Smooth muscle cell of the brain vasculature (primary cell): ENCODE measurements at places on chromosomes 5 and 9.

- no peak for DNase-seq
Observed at GRCh38 chr9:104088416-104088815, 5.7 kb upstream of the SMC2 start.

- no peak for DNase-seq
Observed at GRCh38 chr5:20956134-20956533, 968.1 kb upstream of the CDH18 start.

DNA sequence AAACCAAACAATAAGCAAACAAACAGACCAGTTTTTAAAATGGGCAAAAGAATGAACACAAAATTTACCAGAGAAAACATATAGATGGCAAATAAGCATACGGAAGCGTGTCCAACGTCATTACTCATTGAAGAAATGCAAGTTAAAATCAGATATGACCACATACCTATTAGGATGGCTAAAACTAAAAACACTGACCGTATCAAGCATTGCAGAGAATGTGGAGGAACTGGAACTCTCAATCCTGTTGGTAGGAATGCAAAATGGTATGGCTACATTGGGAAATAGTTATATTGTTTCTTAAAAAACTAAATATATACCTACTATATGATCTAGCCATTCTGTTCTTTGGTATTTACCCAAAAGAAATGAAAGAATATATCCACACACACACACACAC, 129.4 kb upstream of the ACO1 start:
- no peak for DNase-seq

DNA sequence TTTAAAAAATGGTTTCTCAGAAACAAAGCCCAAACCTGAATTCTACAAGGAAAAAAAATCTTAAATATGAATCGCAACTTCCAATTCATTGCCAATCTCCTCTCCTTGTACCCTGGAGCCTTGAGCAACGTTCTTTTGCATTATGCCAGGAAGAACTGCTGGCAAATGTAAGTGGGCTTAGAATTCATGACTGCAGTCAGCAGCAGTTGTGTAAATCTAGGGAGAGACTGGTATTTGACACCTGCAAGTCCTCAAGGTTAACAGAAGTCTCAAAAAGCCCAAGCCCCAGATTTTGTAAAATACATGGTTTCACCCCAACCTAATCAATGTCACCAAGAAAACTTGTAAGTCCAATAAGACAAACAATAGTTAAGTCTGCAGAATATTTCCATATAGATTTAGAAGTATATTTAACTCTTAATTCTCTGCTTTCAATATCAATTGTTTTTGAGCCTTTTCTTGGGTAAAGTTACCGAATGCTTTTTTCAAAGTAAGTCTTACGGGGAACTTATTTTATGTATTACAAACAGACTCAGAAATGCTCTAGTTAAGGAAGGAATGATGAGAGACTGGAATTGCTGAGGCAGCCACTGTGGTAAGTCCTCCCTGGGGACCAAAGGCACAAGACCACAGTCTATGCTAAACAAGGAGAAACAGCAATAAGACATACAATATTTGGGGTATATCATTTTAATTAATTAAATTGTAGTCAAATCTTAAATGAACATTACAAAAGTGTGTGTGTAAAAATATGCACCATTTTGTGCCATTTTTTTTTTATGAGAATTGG, 31.3 kb downstream of the ELL2 start:
- no peak for DNase-seq

- DNase-seq = no peak
Observed at GRCh38 chr5:6326776-6327175, 51.6 kb downstream of the MED10 start.

DNA sequence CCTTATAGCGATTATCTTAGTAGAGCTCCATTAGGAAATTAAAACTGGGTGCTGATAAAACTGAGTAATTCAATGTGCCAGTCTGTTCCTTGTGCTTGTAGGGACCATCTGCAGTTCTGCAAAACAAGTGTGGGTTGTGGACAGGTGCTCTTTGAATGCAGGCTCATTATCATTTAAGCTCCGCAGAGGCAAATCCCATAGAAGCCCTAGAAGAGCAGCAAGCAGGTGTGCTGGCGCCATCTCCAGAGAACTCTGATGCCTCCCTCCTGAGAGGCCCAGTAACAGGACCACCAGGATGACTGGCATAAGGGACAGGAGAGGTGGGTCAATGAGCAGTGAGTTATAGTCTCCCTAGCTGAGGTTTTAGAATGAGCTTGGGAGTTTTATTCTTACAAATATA, 1342.4 kb upstream of the DMAC1 start:
- DNase-seq = no peak

DNA sequence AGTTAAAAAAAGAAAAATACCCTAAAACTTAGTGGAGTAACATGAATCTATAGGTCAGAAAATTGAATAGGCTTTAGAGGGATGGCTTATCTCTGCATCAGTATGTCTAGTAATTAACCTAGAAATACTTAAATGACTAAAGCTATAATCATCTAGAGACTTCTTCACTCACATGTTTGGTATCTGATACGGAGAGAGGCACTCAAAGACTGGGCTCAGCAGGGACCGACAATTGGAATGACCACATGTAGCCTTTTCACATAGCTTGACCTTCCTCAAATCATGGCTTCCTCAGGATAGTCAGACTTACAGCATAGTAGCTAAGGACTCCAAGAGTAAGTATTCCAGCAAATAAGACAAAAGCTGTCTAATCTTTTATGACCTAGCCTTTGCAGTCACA, 105.3 kb upstream of the RORB start:
- DNase-seq = no peak

DNA sequence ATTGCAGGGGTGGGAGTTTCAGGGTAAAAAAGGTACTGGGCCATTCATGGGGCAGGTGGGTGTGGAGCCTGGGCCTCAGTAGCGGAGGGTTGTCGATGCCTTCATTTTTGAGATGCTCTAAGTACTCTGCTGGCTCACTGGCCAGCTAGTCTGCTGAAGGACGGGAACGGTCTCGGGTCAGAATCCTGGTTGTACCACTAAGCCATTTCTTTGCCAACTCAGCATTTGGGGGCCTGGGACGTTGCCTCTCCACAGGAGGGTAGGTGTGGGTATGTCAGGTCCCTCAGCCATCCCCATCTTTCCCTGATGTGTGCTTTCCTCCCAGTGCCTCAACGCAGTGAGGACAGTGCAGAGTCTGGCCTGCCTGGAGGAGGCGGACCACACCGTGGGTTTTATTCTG, 25.1 kb downstream of the SH3GLB2 start:
- DNase-seq = no peak

GRCh38 chr9:81071108-81071507, 618.2 kb downstream of the TLE1 start:
- DNase-seq = no peak

GRCh38 chr9:113238859-113239232, 17.5 kb downstream of the SLC31A1 start:
- no peak for DNase-seq

GRCh38 chr9:97311798-97312500, 4.5 kb downstream of the CCDC180 start:
- no peak for DNase-seq

- no peak for DNase-seq
Observed at GRCh38 chr5:52712354-52712753, 75.4 kb upstream of the ITGA1 start.

- DNase-seq = no peak
Observed at GRCh38 chr9:101468116-101468515, 32.5 kb upstream of the ALDOB start.

GRCh38 chr5:54743997-54744788, 226.6 kb downstream of the SNX18 start:
- peak; percentile 78 for DNase-seq

DNA sequence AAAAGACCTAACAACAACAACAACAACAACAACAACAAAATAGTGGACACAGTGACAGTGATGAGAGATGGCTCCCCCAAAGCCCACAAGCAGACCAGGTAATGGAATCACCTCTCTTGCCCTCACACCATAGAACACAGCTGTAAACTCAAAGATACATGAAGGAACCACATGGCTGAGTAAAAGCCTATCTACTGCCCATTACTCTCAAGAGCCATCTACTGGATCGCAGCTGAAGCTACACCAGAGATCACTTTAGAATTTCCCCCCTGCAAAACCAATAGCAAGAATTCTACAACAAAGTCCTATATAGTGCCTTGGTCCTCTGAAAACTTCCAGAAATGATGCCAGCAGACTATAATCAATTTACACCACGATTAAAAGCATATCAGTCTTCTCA, 1537.6 kb upstream of the CDH9 start:
- no peak for DNase-seq

DNA sequence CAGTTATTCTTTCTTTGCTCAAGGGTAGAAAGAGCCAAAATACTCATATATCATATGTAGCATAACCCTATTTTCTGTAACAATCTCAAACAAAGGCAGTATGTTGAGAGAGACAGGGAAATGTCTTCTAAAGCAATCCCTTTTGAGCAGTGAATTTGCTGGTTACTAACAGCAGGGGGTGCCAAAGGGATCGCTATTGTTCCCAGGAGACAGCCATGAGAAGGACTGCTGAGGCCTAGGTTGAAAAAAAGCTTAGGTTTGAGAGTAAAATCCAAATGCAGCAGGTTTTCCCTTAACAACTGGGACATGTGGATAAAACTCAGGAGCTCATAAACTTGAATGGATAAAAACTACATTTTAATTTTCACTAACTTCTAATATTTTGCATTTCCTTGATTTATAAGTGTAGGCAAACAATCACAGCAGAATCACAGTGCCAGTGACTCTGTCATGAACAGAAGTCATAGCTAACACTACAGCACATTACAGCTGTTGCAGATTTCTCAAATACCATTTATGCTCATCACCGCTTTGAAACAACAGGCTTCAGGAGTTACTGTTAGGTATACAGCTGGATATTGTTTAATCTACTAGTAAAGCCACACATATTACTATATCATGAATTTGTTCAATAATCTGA, 148.4 kb downstream of the MAPKAP1 start:
- DNase-seq = no peak

GRCh38 chr5:143663872-143664271, 148.1 kb upstream of the HMHB1 start:
- no peak for DNase-seq

DNA sequence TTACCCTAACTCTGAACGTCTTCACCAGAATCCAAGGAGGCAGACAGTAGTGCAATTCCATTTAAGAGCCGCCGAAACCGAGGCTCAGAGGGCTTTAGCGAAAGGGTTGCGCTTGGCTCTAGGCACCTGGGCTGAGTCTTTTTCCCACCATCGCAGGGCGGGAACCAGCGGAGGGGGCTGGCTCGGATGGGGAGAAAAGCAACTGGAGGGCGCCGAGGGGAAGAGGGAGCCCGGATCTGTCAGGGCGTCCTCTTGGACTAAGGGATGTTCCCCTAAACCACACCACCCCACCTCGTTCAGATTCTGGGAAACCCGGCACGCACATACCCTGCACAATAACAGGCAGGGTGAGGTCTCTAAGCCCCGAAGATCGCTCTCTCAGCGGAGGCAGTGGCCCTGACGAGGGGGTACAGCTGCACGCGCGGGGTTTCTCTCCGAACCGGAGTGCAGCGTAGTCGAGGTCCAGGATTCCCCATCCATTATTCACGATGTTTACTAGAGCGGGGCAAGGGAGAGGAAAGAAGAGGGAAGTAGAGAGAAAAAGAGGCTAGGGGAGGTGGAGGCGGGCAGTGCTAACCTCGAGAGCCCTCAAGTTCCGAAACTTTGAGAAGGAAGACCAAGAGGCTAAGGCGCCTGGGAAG, 1.3 kb upstream of the POU4F3 start:
- DNase-seq = no peak

- DNase-seq = no peak
Observed at GRCh38 chr9:98890256-98890655, 53.5 kb upstream of the COL15A1 start.

DNA sequence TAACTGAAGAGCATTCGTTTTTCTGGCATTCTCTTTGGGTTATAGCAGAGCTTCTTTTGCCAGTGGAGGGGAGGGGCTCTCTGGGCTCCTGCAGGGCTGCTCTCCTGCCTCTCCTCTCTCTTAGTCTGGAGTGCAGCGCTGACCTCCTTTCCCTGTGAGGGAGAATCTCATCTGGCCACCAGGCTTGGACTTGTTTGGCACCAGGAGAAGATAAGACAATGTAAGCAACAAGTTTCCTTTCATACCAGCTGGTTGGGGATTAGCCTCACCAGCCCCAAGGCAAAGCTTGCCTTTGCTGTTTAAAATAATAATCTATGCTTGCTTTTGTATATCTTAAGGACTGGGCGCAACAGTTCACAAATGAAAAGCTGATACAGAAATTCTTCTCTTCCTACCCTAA, 196.4 kb downstream of the TLE4 start:
- no peak for DNase-seq

- DNase-seq = no peak
Observed at GRCh38 chr5:38077652-38078051, 180.7 kb upstream of the EGFLAM start.

DNA sequence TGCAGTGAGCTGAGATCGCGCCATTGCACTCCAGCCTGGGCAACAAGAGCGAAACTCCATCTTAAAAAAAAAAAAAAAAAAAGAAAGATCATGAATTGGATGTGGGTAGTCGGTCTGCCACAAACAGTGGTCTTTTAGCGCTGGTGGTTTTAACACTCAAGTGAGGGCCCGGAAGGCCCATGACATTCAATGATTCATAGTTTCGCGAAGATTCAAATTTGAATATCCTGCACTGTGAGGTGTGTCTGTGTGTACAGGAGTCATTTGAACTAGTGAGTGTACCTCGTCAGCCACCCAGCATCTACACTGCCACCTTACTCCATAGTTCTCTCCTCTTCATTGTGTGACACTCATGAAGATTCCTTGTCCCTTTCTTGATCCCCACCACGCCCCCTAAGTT, 41.3 kb downstream of the CFAP77 start:
- DNase-seq = no peak

DNA sequence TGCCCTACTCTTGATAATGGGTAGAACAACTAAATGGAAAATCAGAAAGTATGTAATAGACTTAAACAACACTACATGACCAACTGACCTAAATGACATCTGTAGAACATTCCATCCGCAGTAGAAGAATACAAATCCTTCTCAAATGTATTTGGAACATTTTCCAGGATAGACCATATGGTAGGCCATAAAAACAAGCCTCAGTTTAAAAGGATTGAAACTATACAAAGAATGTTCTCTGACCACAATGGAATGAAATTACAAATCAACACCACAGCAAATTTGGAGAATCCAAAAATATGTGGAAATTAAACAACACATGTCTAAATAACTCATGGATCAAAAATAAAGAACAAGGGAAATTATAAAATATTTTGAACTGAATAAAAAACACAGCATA, 189.2 kb downstream of the NDUFS4 start:
- no peak for DNase-seq

- no peak for DNase-seq
Observed at GRCh38 chr9:69454321-69454720, 129.3 kb downstream of the ENTREP1 start.

GRCh38 chr5:168712280-168712924, 133.2 kb upstream of the PANK3 start:
- peak; percentile 68 for DNase-seq

- DNase-seq = no peak
Observed at GRCh38 chr9:134061019-134061687, 6.7 kb downstream of the BRD3 start.

GRCh38 chr9:87711857-87712800, 13.8 kb upstream of the CTSL start:
- DNase-seq = no peak

GRCh38 chr5:153543959-153544470, 53.5 kb downstream of the GRIA1 start:
- no peak for DNase-seq
